ENCODE measurements at places on chromosomes 5 and 9.

DNA sequence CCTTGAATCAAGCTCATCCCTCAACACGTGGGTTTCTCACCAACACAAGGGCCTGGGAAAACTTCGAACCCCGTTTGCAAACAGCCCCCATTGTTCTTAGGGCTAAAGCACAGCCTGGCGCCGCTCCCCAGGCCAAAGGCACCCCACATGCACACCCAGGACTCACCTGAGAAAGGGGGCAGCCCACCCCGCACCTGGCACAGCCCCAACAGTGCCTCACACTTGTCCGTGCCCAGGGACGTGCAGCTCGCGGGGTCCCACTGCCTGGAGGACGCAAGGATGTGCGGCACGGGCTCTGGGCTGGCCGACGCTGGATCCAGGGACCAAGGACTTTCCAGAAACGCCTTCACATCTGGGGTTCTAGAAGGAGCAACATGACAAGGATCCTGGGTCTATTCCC is 2.8 kb downstream of the SOHLH1 start:
- no peak for DNase-seq

DNA sequence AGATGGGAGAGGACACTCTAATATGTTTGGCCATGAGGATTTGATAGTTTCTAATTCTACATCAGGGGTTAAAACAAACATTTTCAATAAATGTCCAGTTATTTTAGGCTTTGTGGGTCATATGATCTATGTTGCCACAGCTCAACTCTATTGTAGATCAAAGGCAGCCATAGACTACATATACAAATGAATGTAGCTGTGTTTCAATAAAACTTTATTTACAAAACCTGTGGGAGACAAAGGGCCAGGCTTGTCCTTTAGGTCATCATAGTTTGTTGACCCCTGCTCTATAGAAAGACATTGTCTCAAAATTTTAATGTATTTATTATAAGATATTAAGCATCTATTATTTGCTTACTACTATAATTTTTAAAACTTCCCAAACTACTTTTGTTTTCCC is 325.4 kb upstream of the MEF2C start:
- no peak for DNase-seq

GRCh38 chr9:113921396-113921925 is 45.4 kb downstream of the ZNF618 start:
- no peak for DNase-seq

DNA sequence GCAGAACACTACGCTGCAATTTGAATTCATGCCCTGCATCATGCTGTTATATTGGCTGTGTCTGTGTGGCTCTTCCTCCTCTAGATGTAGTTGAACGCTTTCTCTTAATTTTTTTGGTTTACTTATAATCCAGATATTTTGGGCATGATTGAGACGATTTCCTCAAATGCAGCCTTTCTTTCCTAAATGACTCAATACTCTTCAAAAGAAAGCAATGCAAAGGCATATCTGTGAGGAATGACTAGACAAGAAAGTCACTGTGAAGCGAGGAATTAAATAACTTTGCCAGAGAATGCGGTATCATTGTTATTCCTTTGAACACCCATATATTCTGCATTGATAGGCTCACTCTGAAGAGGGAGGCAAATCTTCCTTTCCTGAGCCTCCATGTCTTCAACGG is 152.8 kb downstream of the YIPF5 start:
- DNase-seq, result no peak

DNA sequence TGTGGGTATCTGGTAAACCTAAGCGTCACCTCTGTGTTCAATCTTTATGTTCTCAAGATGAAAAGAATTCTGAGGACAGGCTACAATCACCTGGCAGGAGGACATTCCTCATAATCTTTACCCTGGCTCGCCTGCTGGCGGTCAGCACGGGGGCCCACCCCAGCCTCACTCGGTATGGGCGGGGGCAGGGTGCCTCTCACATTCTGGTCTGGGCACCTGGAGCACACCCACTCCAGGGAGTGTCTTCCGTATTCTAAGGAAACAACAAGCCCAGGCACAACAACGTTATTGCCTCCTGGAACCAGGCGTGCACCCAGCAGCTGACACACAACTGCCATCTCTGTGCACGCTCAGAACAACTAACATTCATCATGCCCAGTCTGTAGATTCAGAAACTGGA is 179.8 kb downstream of the ROR2 start:
- no peak for DNase-seq

GRCh38 chr5:122463221-122463620 is 151.2 kb downstream of the SNCAIP start:
- DNase-seq, result no peak

DNA sequence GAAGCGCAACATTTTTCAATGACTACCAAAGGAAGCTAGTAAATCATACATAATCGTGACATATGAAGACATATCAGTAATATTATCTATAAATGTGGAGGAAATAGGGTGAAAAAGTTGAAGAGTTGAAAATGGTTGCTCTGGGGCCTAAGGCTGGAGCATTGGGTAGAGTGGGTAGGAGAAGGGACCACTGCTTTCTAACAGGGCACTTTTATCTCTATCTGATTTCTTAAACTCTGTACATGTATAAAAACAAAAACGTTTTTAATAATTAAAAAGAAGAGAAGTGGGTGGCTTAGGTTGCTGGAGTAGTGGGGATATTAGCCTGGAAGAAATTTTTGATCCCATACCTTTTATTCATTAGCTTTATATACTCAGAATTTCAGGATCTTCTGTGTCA is 44.2 kb upstream of the ITGA1 start:
- no peak for DNase-seq

- DNase-seq, result no peak
Measured at GRCh38 chr5:145975361-145976066, 39.1 kb downstream of the SH3RF2 start.
